HuH-7.5 (cell line): ENCODE measurements at places on chromosomes 16 and 17.

DNA sequence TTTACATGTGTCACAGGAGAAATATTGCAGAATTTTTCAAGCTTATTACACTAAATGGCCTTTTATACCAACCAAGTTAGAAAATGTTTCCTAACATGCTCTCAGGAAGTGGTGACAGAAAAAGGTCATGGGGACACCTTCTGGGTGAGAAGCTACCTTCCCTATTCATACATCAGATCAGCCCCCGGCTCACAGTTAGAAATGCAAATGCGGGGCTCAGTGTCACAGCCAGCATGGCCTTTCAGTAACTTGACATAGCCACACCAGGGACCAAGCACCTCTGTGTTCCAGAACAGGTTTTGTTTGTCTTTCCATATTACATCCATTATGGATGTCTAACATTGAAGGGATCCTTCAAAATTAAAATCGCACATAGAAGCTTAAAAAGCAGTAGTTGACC, 59.5 kb downstream of the CHD9NB start:
- DNase-seq, result no peak

- DNase-seq, result no peak
Measured at GRCh38 chr17:78891406-78892061, 11.5 kb downstream of the CEP295NL start.

DNA sequence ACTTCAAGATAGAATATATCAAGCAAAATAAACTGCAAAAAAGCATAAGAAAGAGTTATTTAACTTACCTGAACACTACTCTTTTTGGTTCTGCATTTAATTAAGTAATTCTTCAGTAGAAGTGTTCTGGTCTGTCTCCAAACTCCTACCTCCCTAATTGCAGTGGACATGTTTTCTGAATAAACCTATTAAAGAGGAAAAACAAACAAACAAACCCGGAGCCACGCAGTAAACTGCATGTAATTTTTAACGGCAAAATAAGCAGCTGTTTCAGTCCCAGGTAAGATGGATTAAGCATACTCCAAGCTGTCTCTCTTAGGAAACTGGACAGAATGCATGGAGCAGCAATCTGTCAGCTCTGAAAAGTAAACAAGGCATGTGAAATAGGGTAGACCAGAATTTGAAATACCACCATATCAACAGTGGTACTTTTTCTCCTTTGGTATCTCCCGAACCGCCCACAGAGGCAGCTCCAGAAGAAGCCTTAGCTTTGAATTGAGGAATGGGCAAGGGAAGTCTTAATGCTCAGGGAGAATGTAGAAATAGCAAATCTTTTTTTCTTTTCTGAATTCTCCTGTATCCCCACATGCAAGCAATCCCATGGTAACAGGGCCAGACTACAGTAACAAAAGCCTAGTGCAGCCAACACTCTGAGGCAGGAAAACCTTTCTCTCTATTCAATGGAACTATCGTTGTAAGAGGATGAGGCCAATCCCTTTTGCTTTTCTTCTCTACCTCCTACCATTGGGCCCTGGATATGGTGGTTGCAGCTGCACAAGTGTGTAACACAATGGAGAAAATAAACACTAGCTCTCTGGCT, 12.5 kb downstream of the ABCA5 start:
- no peak for DNase-seq

DNA sequence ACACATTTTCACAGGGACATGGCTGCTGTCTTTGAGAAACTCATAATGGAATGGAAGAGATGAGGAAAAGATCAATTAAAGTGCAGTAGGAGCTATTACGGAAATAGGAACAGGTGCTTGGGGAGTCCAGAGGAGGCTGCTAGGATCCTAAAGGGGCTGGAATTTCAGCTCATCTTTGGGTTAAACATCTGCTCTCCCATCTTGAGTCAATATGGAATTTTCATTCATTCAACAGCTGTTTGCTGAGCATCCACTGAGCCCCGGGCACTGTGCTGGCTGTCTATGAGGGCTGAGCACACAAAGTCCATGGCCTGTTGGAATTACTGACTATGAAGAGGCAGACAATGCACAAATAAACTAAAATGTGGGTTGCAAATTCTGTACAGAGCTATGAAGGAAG, 47.9 kb downstream of the ASIC2 start:
- DNase-seq, result no peak

DNA sequence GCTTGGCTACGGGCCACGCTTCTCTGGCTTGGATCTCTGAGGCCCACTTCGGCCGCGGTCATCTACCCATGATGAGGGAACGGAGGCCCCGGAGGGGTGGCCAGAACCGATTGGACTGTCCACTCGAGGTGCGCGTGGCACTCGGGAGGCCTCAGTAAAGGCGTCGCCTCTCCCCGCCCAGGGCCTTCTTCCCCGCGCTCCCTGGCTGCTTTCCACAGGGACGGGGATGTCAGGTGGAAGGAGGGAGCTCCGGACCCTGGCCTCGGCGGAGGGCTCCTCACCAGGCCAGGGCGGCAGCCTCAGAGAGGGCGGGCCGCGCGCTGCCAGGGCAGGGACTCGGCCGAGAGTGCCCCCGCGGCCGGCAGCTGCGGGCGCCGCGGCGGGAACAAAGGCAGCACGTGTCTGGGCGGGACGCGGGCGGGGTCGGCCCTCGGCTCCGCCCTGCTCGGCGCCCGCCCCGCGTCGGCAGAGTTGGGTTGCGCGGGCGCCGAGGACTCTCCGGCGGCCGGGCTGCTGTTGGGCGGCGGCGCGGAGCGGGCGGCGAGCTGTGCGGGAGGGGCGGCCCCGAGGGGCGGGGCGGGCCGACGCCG, 587 bp upstream of the CDK5R1 start:
- DNase-seq, result peak; percentile 79

GRCh38 chr17:81037026-81037797, 2.3 kb downstream of the BAIAP2 start:
- DNase-seq, result no peak

DNA sequence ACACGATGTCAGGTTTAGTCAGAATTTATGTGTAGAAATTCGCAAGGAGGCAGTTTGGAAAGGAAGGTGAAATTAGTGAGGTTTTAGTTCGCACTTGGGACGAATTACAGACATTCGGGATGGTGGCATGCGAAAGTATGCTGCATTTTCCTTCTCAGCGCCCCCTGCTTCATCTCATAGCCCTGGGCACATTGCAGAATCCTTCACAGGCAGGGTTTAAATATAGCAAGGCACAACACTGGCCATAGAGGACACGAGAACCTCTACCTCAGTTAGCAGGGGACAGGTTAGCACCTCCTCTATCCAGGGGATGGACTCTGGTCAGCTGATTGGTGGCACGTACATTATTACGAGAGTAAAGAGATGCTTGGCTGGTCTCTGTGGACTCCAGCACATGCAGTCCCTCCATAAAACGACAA, 47.5 kb downstream of the MAP2K6 start:
- no peak for DNase-seq

GRCh38 chr16:68605746-68606145, 39.4 kb upstream of the CDH3 start:
- no peak for DNase-seq

DNA sequence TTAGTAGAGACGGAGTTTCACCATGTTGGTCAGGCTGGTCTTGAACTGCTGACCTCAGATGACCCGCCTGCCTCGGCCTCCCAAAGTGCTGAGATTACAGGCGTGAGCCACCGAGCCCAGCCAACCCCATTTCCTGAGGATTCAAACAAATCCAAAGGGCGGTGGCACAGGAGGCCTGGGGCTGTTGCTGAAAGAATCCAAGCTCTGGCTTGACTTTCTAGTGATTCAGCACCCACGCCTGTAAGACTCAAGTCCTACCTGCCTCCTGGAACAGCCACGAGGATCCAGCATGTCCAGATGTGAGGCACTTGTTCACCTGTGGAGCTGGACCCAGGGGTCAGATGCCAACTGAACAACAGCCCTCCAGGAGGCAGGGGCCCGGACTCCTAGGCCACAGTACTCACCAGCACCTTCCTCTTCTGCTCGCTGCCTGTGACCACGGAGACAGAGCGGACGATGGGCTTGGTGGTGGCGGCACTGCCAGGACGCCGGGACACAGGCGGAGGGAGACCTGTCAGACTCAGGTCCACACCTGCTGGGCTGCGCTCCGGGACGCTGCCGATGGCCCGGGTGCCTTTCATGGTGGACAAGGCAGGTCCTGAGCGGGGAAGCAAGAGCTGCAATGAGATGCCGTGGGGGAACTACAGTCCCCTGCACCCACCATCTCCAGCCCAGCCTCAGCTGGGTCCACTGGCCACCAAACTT, 3.1 kb downstream of the CEP131 start:
- DNase-seq, result no peak

- DNase-seq, result no peak
Measured at GRCh38 chr16:86099326-86099725, 200.4 kb downstream of the IRF8 start.

DNA sequence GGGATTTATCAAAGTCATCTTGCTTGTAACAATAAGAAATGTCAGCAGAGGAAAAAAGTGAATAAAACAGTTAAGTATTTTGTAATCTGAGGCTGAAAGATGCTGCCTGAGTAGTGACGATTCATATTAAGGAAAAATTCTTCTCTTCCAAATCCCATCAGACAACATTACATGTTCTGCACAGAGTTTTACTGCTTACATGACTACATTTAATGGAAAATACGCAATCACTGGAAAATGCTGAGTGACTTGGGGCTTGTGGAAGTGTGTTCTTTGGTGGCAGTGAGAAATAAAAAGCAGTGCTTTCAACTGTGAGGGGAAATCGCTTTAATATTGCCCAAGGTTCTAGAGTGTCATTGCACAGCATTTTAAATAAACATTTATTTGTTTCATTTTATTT, 1025.2 kb upstream of the GOT2 start:
- no peak for DNase-seq

- DNase-seq, result peak; percentile 70
Measured at GRCh38 chr16:24834459-24835335, 11.1 kb upstream of the SLC5A11 start.

- DNase-seq, result no peak
Measured at GRCh38 chr17:266701-267667, 85.5 kb upstream of the DOC2B start.

DNA sequence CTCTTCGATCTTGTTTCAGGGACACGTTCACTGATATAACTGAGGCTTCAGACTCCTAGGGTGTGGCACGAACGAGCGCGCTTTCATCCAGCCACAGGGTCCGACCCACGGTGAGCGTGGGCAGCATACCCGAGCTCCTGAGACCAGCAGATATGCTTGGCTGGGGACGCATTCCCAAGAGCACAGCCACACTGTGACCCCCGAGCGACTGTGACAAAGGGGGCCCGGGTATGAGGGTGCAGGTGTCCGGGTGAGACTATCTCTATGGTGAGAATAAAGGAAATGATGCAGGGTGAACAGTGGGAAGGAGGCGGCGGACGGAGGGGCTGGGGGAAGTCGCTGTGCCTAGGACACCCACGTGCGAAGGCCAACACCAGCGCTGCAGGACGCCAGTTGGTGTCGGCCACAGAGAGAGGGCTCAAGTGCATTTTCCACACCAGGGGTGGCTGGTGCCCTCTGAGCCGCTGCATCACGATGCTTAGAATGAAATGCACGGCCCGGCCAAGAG, 17.6 kb downstream of the RPH3AL start:
- DNase-seq, result no peak

GRCh38 chr17:382644-383533, 30.3 kb upstream of the RPH3AL start:
- DNase-seq, result no peak

DNA sequence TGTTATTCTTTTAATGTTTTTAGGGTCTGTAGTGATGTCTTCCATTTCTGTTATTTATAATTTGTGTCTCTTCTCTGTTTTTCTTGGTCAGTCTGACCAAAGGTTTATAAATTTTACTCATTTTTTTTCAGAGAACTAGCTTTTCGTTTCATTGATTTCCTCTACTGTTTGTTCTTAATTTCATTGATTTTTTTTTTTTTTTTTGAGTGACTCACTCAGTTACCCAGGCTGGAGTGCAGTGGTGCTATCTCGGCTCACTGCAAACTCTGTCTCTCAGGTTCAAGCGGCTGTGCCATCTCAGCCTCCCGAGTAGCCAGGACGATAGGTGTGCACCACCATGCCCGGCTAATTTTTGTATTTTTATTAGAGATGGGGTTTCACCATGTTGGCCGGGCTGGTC, 12.6 kb upstream of the UBTF start:
- DNase-seq, result no peak
